Stimulated activated CD8-positive, alpha-beta memory T cell treated with anti-CD3 and anti-CD28 coated beads, Interleukin-2, amount 100 ng/mL, for 1 hour (primary cell): ENCODE measurements at places on chromosomes 4 and X.

GRCh38 chr4:13559413-13559812 is 15.1 kb upstream of the NKX3-2 start:
- no peak for DNase-seq

- DNase-seq = no peak
Measured at GRCh38 chr4:128684016-128684415, 125.5 kb upstream of the JADE1 start.

- no peak for DNase-seq
Measured at GRCh38 chr4:772776-773175, 53.2 kb downstream of the CPLX1 start.

- no peak for DNase-seq
Measured at GRCh38 chrX:2321411-2321810, 179.4 kb downstream of the DHRSX start.

DNA sequence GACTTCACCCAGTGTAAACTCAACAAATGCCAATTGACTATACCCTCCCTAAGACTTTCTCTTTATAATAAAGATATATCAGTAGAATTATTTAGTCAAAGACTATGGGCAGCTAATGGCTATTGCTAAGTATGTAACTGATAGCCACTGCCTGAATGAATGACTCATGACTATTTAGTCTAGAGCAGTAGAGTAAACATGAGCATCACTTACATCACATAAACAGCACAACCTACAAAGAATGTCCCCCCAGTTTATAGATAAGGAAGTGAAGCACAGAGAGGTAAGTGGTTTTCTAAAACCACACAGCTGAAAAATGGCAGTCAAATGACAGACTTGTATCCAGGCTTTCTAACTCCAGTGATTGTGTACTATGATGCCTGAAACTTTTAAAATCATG is 507.0 kb downstream of the PPARGC1A start:
- DNase-seq = no peak

DNA sequence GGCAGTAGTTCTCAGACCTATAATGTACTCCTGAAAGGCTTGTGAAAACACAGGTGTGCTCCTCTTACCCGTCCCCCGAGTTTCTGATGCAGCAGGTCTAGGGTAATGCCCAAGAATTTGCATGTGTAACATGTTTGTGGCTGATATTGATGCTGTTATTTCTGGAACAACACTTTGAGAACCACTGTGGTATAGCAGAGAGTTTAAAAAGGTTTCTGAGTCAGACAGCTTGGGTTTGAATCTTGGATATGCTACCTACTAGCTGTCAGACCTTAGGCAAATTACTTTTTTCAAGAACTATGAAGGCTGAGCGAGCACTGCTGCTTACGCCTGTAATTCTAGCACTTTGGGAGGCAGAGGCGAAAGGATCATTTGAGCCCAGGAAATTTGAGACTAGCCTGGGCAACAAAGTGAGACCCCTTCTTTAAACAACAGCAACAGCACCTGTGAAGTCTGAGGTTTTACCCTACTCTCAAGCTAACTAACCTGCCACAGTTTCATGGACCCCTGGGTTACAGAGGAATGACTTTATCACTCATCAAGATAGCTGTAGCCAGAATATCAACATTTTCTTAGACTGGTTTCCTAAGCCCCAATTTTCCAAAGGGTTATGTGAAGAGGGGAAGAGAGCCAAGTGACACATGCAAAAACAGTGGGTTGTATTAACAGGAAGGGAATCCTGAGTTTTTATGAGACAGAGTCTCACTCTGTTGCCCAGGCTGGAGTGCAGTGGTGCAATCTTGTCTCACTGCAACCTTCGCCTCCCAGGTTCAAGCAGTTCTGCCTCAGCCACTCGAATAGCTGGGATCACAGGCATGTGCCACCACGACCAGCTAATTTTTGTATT is 5.1 kb downstream of the AFF1 start:
- DNase-seq = no peak

- no peak for DNase-seq
Measured at GRCh38 chr4:185736882-185737281, 75.1 kb downstream of the SORBS2 start.

DNA sequence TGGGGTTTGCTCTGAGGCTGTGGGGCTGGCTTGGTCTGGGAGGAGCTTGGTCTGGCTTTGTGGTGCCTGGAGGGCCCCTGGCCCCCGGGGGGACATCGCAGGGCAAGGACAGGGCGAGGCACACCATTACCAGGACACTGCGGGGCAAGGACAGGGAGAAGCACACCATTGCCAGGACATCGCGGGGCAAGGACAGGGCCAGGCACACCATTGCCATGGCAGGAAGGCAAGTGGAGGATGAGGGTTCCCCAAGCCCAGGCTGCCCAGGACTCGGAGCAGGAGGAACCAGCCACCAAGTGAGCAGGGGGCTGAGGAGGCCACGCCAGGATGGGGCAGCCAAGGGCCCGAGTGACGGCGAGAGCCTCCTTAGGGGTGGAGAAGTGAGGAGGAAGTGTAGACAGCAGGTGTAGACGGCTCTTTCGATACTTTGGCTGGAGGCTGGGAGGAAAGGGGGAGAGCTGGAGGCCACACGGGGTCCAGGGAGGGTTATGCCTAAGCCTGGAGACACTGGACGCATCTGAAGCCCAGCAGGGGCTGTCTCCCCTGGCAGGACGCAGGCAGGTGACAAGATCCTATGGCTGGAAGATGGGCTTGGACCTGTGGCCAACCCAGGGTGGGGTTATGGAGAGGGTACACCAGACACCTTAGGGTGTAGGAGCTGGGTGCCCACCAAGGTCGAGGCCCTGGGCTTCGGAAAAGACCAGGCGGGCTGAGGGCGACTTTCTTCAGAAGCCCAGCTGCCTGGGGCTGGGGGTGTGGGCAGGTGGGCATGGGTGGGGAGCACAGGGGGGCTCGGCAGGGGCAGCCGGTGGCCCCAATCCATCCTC is 7.3 kb downstream of the NKX1-1 start:
- no peak for DNase-seq

DNA sequence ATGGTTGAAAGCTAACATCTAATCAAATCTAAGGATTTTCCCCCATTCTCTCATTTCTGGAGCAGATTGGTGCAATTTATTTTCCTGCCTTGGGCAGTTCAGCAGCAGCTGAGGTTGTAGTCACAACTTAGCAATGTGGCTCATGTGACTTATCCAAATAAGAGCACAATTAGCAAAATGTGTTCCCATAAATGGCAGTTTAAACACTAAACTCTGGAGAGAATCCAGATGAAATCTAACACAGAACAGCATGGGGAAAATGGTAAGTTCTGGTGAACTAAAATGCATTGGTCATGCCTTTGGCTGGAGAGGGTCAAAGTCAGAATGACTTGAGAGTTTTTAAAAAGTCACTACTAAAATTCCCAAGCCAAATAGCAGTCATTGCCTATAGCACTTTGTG is 422.6 kb upstream of the DIPK2B start:
- no peak for DNase-seq

DNA sequence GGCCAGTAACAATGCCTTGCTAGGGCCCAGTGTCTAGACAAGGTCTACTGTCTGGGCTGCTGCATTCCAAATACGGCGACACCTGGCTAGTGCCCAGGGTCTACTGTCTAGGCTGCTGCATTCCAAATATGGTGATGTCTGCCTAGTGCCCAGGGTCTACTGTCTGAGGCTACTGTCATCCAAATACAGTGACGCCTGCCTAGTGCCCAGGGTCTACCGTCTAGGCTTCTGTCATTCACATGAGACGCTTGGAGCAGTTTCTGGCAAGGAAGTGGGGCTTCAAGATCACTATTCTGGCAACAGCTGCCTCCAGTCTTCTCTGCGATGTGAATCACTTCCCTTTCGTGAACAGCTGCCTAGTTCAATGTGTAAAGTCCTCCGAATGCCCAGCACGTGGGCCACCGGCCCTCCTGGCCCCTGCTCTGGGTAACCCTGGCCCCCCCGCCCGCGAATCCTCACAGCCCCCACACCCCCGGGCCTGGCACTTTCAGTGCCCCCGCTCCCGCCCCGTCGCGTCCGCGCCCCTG is 12.7 kb downstream of the ACOX3 start:
- no peak for DNase-seq

GRCh38 chr4:184355111-184355604 is 119.2 kb downstream of the IRF2 start:
- no peak for DNase-seq

DNA sequence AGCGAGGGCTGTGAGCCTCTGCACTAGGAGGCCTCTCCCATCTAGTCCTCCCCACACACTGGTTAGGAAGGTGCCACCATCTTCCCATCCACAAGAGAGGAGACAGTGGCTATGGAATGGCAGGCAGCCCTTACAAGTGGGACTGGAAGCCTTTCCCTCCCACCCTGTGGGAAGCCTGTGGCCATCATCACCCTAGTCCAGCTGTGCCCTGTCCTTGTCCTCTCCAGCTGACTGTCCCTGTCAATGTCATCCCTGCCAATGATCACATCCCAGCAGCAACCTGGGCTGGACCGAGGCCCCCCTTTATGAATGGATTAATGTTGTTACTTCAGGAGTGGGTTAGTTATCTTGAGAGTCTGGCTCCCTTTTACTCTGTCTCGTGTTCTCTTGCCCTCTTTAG is 52.8 kb downstream of the NYX start:
- DNase-seq = no peak

DNA sequence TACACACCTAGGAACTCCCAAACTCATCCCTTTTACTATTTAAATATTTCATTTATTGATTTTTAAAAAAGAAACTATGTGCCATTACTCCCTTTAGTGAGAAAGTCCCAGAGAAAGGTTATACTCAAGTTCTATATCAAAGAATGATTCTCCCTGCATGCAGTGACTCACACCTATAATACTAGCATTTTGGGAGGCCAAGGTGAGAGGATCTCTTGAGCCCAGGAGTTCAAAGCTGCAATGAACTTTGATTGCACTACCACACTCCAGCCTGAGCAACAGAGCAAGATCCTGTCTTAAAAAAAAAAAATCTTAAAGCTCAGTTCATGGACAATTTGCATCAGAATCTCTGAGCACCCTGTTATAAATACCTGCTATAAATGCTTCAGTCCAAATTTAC is 9.2 kb upstream of the RBPJ start:
- DNase-seq = no peak

- no peak for DNase-seq
Measured at GRCh38 chr4:22454955-22455354, 60.9 kb downstream of the ADGRA3 start.

DNA sequence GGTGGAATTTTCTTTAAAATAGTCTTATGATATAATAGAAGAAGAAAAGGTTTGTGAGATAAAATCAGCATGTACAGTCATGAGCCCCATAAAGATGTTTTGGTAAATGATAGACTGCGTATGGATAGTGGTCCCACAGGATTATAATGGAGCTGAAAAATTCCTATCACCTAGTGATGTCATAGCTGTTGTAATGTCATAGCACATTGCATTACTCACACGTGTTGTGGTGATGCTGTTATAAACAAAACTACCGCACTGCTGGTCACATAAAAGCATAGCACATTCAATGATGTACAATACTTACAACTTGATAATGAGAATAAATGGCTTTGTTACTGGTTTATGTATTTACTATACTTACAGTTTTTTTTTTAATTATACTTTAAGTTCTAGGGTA is 715.2 kb upstream of the HTR2C start:
- DNase-seq = no peak

DNA sequence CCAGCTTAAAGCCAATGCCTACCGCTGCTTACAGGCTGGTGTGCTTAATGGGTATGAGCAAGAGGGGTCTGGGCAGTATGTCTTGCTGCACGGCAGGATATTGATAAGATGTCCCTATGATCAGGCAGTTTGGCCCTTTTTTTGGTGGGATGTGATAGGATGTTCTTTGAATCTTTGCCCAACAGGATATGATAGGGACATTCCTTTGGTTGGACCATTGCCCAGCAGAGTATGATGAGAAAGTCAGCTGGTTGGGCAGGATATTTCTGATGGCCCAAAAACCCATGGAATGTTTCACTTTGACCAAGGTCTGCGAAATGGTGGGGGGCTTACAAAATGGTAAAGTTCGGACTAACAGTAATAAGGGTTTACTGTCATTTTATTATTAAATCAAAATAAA is 1060.6 kb downstream of the STIM2 start:
- DNase-seq = no peak

DNA sequence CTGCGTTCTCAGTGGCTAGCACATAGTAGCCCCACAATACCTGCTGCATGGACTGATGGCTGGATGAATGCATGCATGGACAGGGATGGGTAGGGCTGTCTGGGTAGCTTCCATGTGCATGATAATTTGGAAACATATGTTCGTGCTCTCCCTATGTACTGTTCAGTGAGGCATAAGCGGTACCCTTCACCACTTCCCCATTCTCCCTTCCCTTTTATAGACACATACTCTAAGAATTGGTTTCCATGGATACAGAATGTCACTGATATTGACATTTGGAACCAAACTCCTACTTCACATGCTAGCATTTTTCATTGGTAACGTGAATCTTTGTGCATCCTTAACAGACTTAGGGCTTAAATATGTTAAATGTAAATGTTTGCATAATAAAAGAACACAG is 20.4 kb downstream of the USP46 start:
- no peak for DNase-seq

DNA sequence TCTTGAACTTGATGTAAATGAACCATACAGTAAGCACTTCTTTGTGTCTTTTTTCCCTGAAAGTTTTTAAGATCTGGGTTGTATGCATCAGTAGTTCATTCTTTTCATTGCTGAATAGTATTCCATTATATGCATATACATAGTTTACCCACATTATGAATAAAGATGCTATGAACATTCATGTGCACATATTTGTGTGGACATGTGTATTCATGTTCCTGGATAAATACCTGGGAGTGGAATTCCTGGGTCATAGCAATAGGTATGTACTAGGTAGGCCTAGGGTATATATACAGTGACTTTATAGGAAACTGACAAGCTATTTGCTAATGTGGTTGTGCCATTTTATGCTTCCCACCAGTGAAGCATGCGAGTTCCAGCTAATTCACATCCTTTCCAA is 215.9 kb downstream of the NR3C2 start:
- DNase-seq = no peak

DNA sequence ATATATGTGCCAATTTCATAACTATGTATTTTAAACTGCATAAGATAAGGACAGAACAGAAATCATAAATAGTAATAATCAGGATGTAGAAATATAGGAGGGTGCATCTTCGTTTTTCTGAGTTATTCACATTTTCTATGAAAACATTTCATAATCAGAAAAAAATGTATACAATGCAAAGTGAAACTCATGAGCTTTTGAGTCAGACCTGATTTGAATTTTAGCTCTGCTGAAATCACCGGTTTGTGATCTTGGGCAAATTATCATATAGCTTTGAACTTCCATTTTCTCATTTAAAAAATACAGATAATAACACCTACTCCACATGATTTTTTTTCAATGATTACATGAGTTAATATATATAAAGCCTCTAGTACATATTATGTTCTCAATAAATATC is 106.9 kb downstream of the KDR start:
- no peak for DNase-seq

- no peak for DNase-seq
Measured at GRCh38 chr4:77097611-77098010, 21.8 kb upstream of the CCNI start.

DNA sequence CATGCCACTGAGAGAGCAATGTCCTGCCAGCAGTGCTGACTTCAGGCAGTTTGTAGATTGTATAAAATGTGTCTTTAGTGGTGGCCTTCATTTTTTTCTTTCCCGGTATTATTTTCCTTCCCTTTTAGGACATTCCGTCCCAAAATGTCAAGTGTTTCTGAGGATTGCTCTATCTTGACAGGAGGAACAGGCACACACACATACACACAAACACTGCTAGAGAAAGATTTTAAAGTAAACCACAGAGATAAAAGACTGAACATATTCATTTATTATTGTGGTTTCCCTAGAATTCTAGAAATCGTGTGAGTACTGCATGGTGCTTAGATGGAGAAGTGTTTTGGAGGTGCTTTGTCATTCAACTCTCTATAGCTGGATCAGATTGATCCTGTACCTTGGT is 111.9 kb downstream of the GABRB1 start:
- no peak for DNase-seq
